ENCODE measurements at places on chromosomes 4 and X. TPM values are rescaled to one million over a fixed set of nuclear protein-coding genes. Genes with fewer than 3 reads are reported as not detected.

HOPX gene
- total RNA-seq: 249 TPM

DCAF12L1 gene
- total RNA-seq: not detected

YIPF7 gene
- total RNA-seq: not detected

ASB5 gene
- total RNA-seq: 0.16 TPM

BCLAF3 gene
- total RNA-seq: 5.2 TPM

FAM9B gene
- total RNA-seq: not detected

Data from esophagus mucosa (tissue), 1 donor.